ENCODE measurements at places on chromosomes 3 and 15. TPM values are rescaled to one million over a fixed set of nuclear protein-coding genes. Genes with fewer than 3 reads are reported as not detected.

The DAZL gene
- 0.07 TPM for total RNA-seq

The TGM4 gene
- not detected for total RNA-seq

GRCh38 chr15:48563934-48564333 is 81.6 kb downstream of the FBN1 start:
- H3K27ac ChIP-seq = no peak overlapping the region
- H3K4me3 ChIP-seq = no peak overlapping the region
- H3K36me3 ChIP-seq = no peaks in the 10 kb centered on the region

GRCh38 chr3:158111861-158112260 is 2.0 kb downstream of the RSRC1 start:
- no peak overlapping the region for H3K27ac ChIP-seq
- peak overlapping the region; percentile 34 for H3K4me3 ChIP-seq
- peaks cover 23% of the 10 kb centered on the region for H3K27me3 ChIP-seq
- DNase-seq = no peak
- peaks cover 33% of the 10 kb centered on the region for H3K4me1 ChIP-seq
- peaks cover 22% of the 10 kb centered on the region for H3K36me3 ChIP-seq

DNA sequence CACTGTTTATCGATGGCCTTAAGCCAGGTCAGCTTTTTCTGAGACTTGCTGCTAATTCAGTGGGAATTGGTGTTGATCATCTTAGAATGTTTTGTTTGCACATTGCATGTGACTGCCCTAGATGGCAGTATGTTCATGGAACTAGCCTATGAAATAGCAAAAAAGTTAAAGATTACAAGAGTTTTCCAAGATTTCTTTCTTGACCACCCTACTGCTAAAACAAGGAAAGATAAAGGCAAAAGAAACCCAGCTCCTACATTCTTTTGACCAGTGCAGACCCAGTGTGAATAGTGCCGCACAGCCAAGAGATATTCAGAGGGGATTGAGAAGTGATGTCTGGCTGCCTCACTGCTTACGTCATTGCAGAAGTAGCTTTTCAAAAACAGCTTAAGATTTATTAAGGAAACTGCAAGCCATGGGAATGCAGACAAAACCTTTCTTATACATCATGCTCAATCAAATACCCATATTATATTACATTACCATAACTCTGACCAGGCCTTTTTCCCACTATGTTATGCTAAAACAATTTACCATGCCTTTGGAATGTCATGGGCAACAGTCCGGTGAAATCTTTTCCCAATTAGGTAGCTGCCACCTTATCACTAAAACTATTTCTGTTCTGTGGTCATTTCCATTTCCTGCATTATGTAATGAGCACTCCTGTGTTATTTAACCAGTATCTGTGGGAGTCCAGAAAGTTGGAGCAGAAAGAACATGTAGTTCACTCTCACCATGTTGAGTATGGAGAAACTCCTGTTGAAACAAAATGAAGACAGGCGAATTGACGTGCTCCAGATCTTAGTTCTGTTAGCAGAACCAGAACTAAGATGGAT is 6.0 kb downstream of the PHLDB2 start:
- peaks cover 49% of the 10 kb centered on the region for H3K27me3 ChIP-seq
- peaks cover 13% of the 10 kb centered on the region for H3K4me1 ChIP-seq
- no peak for DNase-seq
- H3K27ac ChIP-seq = no peak overlapping the region

- H3K27me3 ChIP-seq = no peaks in the 10 kb centered on the region
- peaks cover 27% of the 10 kb centered on the region for H3K4me1 ChIP-seq
- peaks cover 24% of the 10 kb centered on the region for H3K36me3 ChIP-seq
- H3K4me3 ChIP-seq = no peak overlapping the region
- no peak for DNase-seq
These were observed 9.3 kb downstream of the PARL start for GRCh38 chr3:183875411-183875810.

- H3K4me3 ChIP-seq = no peak overlapping the region
- no peaks in the 10 kb centered on the region for H3K27me3 ChIP-seq
- peaks cover 38% of the 10 kb centered on the region for H3K4me1 ChIP-seq
- peak; percentile 78 for DNase-seq
- peak overlapping the region; percentile 74 for H3K27ac ChIP-seq
- peaks cover 5% of the 10 kb centered on the region for H3K36me3 ChIP-seq
These were observed 61.9 kb downstream of the BTLA start for GRCh38 chr3:112437146-112438022.

- no peak overlapping the region for H3K27ac ChIP-seq
- H3K27me3 ChIP-seq = no peaks in the 10 kb centered on the region
These were observed 1.9 kb upstream of the CCDC9B start for GRCh38 chr15:40342416-40343320.

DNA sequence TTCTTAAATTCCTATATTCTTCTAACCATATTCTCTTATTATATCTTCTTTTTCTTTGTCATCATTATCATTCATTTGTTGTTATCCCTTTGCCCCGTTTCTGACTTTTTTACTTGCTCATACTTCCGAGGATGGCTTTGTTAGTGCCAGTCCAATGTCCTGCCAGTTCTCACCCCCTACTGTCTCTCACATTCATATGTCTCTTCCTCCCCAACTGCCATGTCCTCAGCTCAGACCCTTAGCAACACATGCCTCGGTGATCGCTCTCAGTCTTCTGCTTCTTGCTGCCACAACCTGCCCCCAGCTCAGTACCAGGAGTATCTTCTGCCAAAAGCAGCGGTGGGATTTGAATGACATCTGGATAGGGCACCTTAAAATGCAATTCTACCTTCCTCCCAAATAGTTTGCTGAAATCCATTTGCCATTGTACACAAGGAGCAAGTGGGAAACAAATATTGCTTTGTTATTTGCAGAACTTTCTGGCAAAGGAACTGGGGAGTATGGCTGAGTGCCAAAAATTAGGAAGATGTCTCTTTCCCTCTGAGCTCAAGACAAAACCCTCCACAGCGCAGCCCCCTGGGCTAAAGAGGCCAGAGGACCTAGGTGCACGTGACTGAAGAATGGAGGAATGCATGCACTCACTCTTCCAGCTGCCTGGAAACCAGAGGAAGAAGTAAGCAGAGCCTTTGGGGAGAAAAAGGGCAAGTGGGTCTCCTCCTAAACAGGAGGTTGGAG is 57.7 kb upstream of the CTNNB1 start:
- no peaks in the 10 kb centered on the region for H3K4me1 ChIP-seq
- H3K27ac ChIP-seq = no peak overlapping the region
- no peak for DNase-seq
- H3K27me3 ChIP-seq = no peaks in the 10 kb centered on the region
- no peak overlapping the region for H3K4me3 ChIP-seq

GRCh38 chr3:14620512-14620911 is 31.1 kb upstream of the CCDC174 start:
- H3K4me1 ChIP-seq = peaks cover 2% of the 10 kb centered on the region
- no peak overlapping the region for H3K27ac ChIP-seq
- no peak for DNase-seq
- peaks cover 9% of the 10 kb centered on the region for H3K27me3 ChIP-seq

The GOLGA6B gene
- total RNA-seq = not detected

The HYKK gene
- total RNA-seq = 1.6 TPM

DNA sequence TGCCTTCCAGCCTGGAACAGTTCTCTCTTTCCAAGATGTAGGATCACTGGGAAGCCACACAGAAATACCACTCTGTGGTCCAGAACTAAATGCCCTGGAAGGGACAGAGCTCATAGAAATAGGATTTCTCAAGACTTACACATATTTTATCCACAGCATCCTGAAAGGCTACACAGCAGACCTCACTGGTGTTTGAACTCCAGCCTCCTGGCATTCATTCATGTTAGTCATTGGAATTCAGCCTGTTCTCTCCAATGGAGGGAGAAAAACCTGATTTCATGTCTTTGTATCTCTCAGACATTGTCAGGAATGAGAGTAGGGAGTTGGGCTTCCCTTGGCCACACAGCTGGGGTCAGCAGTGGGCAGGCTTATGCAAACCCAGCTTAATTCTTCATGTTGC is 121.1 kb upstream of the PPP2R3A start:
- H3K27me3 ChIP-seq = peaks cover 1% of the 10 kb centered on the region
- H3K27ac ChIP-seq = no peak overlapping the region
- no peak for DNase-seq

- H3K27me3 ChIP-seq = no peaks in the 10 kb centered on the region
- peak overlapping the region; percentile 94 for H3K27ac ChIP-seq
- peaks cover 56% of the 10 kb centered on the region for H3K4me1 ChIP-seq
These were observed 92.2 kb downstream of the KLHL25 start for GRCh38 chr15:85702321-85703101.

- peaks cover 37% of the 10 kb centered on the region for H3K4me1 ChIP-seq
- no peaks in the 10 kb centered on the region for H3K27me3 ChIP-seq
- no peak overlapping the region for H3K4me3 ChIP-seq
- no peak for DNase-seq
- H3K27ac ChIP-seq = peak overlapping the region; percentile 23
These were observed 3.3 kb upstream of the UBL7 start for GRCh38 chr15:74464216-74464615.

GRCh38 chr3:106168962-106169750 is 300.3 kb upstream of the CBLB start:
- H3K4me3 ChIP-seq = no peak overlapping the region
- peaks cover 29% of the 10 kb centered on the region for H3K4me1 ChIP-seq
- H3K27me3 ChIP-seq = no peaks in the 10 kb centered on the region
- H3K36me3 ChIP-seq = peaks cover 29% of the 10 kb centered on the region

The CHST14 gene
- 9.7 TPM for total RNA-seq

GRCh38 chr3:50587373-50587772 is 18.1 kb downstream of the HEMK1 start:
- DNase-seq = no peak
- H3K4me1 ChIP-seq = peaks cover 77% of the 10 kb centered on the region
- H3K27me3 ChIP-seq = no peaks in the 10 kb centered on the region
- H3K4me3 ChIP-seq = peak overlapping the region; percentile 72
- H3K27ac ChIP-seq = peak overlapping the region; percentile 95

The TUSC7 gene
- total RNA-seq = not detected

- H3K4me1 ChIP-seq = no peaks in the 10 kb centered on the region
- no peak overlapping the region for H3K27ac ChIP-seq
- DNase-seq = no peak
- H3K27me3 ChIP-seq = no peaks in the 10 kb centered on the region
- H3K4me3 ChIP-seq = no peak overlapping the region
These were observed 478.6 kb downstream of the OTOL1 start for GRCh38 chr3:161975201-161975600.

The ADCY5 gene
- not detected for total RNA-seq

The ARGFX gene
- not detected for total RNA-seq

GRCh38 chr3:180633722-180634121 is 31.8 kb downstream of the TTC14 start:
- H3K27me3 ChIP-seq = peaks cover 10% of the 10 kb centered on the region
- H3K4me1 ChIP-seq = peaks cover 2% of the 10 kb centered on the region
- H3K4me3 ChIP-seq = no peak overlapping the region

- peaks cover 72% of the 10 kb centered on the region for H3K4me1 ChIP-seq
- H3K27me3 ChIP-seq = no peaks in the 10 kb centered on the region
- H3K27ac ChIP-seq = peak overlapping the region; percentile 98
- H3K4me3 ChIP-seq = peak overlapping the region; percentile 72
These were observed 74.5 kb downstream of the RAB7A start for GRCh38 chr3:128800241-128801187.

DNA sequence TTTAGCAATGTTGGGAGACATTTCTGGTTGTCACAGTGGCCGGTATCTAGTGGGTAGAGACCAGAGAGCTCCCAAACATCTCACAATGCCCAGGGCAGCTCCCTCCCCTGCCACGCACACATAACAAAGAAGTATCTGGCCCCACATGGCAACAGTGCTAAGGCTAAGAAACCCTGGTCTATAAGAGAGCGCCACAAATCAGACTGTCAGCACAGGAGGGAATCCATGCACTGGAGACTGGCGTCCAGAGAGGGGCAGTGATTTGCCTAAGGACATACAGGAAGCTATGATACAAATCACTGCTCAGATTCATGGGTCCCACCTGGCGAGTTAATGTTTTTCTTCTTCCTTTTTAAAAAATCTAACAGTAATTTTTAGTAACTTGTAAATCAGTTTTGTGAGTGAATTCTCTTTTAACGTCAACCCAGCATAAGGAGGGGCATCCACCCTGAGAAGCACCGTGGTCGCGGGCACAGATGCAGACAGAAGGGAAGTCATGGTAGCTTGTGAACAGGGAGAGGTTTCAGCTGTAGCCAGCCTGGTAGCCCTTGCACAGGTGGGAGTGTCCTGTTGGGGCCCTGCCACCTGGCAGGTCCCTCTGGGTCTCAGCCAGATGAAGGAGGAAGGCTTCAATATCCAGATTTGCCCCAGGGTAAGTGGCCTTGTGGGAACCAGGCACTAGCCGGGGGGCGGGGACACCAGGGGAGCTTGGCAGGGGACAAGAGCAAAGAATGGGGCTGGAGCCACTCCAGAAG is 8.7 kb downstream of the ISG20 start:
- DNase-seq = no peak
- H3K27ac ChIP-seq = peak overlapping the region; percentile 96
- no peaks in the 10 kb centered on the region for H3K27me3 ChIP-seq
- peaks cover 52% of the 10 kb centered on the region for H3K4me1 ChIP-seq
- peaks cover 43% of the 10 kb centered on the region for H3K36me3 ChIP-seq

The ACTL6A gene
- 127 TPM for total RNA-seq

The IGDCC3 gene
- total RNA-seq = not detected

The SI gene
- total RNA-seq = not detected

The MESP1 gene
- total RNA-seq = 5.6 TPM

The IL5RA gene
- not detected for total RNA-seq

- H3K27ac ChIP-seq = no peak overlapping the region
- H3K36me3 ChIP-seq = no peaks in the 10 kb centered on the region
- peak overlapping the region; percentile 77 for H3K4me3 ChIP-seq
- peak; percentile 85 for DNase-seq
These were observed 1.5 kb downstream of the MEGF11 start for GRCh38 chr15:66251790-66252684.

- DNase-seq = no peak
- H3K4me1 ChIP-seq = peaks cover 4% of the 10 kb centered on the region
- H3K27ac ChIP-seq = no peak overlapping the region
- H3K36me3 ChIP-seq = no peaks in the 10 kb centered on the region
- no peak overlapping the region for H3K4me3 ChIP-seq
These were observed 188.1 kb downstream of the CHST2 start for GRCh38 chr3:143307613-143308183.

The RCCD1 gene
- 28.0 TPM for total RNA-seq

The UBP1 gene
- total RNA-seq = 72.1 TPM

DNA sequence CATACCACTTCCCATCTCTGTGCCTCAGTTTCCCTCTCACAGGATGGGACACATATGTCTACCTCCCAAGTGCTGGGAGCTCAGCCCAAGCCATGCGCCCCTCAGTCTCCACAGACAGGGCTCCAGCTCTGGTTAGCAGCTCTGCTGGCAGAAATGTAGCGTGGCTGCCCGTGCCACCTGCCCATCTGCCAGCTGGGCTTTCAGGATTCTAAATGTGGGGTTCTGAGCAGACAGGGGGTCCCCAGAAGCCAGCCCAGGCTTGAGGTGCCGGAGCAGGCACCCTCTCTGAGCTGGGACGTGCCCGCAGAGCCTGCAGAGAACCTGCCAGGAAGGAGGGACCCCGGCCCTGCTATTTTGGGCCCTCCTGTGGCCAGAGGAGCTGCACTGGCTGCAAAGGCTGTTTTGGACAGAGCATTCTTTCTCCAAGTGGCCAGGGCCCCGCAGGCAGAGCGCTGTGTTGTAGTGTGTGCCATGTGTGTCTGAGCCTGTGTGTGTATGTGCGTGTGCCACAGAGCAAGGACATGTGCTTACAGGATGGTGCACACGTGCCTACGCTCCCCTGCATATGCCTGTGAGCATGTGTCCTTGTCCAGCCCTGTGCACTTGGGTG is 31.7 kb downstream of the PSTPIP1 start:
- peaks cover 34% of the 10 kb centered on the region for H3K4me1 ChIP-seq
- H3K27ac ChIP-seq = peak overlapping the region; percentile 53
- no peak for DNase-seq
- no peak overlapping the region for H3K4me3 ChIP-seq
- H3K27me3 ChIP-seq = no peaks in the 10 kb centered on the region
- H3K36me3 ChIP-seq = peaks cover 65% of the 10 kb centered on the region

The FEM1B gene
- 46.2 TPM for total RNA-seq
